ENCODE measurements at places on chromosomes 2 and 18.
A peak's percentile ranks its signal among the peaks of the same experiment; 100 is the strongest.

DNA sequence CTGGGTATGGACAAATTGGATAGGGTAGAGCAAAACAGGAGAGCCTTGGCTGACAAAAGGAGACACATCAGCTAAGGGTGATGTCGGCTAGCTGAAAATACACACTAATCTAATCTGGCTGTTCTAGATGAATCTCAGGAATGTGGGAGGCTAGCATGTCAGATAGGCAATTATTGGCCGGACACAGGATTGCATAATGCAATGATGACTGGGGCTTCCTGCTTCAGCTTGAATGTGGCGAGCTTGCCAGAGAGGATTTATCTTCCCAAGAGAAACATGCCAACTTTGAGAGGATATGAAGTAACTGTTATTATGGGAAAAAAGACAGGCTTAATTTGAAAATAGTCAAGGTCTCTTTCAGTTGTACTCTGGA is 102.4 kb downstream of the TRIB2 start:
- peak; percentile 40 for DNase-seq

- no peak for DNase-seq
Measured at GRCh38 chr2:199775267-199775666, 75.7 kb downstream of the FTCDNL1 start.

DNA sequence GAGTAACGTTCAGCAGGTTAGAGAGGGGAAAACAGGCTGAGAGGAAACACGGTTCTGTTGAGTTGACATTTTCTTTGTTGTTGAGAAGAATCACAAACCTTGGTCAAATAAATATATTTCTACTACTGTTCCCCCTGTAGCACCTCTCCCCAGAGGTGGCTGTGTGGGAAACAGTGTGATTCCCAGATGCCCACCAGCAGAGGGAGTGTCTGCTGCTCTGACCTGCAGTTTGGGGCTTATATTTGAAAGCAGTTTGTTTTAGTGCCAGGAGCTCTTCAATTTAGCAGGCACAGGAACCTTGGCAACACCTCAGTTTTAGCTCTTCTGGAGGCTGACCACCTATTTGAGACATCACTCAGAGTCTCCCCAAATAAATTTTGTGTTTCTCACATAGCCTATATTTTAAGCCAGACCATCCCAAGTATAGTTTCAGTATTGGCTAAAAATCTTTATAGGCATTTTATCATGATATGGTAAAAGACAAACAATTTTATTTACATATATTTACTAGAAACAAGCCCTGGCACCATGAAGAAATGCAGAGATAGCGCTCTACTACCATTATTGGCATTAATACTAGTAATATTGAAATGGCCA is 75.7 kb downstream of the PIK3C3 start:
- DNase-seq: no peak

GRCh38 chr18:51196118-51196810 is 1.2 kb downstream of the MEX3C start:
- no peak for DNase-seq

DNA sequence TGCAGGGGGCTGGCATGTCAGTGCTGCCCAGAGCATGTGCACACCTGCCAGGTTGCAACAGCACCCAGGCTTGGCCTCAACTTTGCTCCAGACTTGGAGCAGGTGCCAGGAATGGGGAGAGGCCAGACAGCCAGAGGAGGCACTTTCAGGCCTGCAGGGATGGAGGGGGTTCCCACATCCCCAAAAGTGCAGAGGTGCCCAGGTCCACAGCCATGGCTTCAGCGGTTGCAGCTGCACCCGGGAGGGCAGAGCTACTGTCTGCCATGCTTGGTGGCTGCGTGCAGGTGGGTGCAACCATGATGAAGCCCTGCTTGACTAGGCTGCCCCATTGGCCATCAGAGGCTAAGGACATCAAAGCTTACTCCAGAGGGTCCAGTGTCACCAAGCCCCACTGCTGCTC is 196.8 kb upstream of the VRK2 start:
- no peak for DNase-seq

DNA sequence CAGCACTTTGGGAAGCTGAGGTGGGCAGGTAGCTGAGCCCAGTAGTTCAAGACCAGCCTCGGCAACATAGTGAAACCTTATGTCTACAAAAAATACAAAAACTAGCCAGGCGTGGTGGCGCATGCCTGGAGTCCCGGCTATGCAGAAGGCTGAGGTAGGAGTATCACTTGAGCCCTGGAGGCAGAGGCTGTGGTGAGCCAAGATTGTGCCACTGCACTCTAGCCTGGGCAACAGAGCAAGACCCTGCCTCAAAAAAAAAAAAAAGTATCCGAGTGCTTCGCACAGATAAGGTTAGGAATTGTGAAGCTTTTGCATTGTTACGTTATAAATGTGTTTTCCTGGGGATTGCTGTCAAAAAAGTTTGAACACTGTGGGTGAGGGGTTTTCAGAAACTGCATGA is 4.1 kb downstream of the CTDSP1 start:
- no peak for DNase-seq

GRCh38 chr2:32750880-32751279 is 123.0 kb downstream of the TTC27 start:
- no peak for DNase-seq

DNA sequence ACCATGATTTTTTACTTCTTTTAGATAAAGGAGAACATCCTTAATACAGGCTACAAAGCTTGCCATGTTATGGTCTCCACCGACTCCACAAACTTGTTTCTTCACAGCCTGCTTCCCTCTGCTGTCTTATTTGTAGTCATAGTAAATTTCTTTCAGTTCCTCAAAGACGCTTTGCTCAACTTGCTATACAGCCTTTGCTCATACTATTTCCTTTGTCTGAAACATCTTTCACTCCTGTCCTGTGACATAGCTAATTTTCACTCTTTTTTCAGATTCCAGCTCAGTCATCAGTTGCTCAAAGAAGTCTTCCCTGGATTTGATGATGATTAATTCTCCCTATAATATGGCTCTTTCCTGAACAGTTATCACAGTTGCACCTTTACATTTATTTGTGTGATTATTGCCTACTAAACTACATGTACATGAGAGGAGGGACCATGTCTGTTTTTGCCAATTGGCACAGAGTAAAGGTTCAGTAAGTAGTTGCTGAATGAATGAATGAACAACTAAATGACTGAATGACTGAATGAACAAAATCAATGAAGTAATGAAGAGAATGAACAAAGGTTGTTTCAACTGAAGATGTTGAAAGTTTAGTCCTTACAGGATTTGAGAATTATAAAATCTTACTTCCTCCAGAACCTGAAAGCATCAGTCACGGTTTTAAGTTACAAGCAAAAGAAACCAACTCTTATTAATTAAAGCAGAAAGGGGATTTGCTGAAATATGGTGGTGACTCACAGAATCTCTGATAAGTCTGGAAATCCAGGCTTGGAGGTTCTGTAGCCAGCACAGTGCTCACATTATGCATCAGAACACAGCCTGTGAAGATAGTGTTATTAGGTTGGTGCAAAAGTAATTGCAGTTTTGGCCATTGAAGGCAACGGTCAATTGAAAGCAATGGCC is 186.4 kb upstream of the FAM98A start:
- DNase-seq: no peak

DNA sequence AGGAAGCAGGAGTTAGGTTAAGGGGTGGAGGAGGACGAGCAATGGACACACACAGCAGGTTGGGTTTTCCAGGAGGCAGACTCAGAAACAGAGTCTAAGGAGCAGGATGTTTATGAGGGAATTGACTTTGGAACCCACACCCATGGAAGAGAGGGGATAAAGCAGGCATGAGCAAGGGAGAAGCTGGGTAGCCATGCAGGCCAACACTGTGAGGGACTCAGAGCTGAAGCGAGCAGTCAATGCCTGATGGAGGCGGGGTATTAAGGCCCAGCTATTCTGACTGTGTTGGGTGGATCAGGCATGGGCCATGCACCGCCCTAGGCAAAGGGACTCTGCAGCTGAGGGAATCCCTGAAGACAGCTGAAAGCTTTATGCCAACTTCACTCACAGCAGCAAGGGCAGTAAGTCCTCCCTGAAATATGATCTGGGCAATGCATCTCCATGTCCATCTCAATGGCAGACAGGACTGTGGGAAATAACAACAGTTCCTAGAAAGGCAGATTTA is 37.6 kb downstream of the TEX51 start:
- DNase-seq: no peak

DNA sequence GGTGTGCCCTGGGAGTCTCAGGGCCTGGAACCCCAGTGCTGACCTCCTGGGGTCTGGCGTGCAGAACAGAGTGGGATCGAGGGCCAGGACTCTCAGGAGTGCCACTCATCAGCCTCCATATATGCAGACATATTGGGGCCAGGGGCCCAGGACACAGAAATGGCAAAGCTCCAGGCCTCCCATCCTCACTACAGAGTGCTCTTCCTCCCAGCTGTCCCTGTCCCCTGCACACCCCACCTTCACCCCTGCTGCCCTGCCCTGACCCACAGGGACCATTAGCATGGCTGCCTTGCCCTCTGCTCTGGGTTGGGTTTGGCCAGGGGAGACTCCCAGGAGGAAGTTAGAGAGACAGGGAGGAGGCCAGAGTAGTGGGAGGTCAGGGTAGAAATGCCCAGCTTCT is 2.8 kb downstream of the TEX51 start:
- no peak for DNase-seq

DNA sequence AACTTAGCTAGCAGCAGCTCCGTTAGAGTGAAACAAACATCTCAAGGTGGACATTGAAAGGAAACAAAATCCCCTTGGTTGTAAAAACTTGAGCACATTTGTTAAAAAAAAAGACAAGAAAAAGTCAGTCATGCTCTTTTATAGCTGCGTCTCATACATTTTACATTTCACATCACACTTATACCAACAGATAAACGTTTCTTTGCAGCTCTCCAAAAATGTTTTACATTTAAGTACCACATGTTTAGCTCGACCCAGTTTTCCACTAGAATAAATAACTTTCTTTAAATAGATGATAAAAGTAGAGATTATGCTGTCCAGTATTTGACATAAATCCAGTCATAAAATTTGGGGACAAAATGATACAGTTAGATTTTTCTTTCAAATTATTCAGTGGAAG is 297.0 kb upstream of the ST6GAL2 start:
- DNase-seq: no peak

DNA sequence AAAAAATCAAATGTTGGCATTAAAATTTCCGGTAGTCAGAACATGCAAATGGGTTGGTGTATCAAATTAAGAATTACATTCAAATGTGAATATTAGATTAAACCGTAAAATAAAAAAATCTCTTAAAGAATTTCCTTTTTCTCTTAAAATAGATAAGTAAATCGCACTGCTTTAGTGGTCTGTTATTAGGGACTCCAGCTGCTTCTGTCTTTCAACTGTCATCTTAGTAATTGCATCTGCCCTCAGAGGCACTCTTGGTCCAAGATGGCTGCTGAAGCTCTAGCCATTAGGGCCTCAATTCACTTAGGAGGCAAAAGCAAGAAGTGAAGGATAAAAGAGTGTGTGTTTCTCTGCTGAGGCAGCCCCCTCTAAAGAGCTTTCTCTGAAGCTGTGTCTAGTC is 132.4 kb downstream of the MGAT5 start:
- DNase-seq: no peak

DNA sequence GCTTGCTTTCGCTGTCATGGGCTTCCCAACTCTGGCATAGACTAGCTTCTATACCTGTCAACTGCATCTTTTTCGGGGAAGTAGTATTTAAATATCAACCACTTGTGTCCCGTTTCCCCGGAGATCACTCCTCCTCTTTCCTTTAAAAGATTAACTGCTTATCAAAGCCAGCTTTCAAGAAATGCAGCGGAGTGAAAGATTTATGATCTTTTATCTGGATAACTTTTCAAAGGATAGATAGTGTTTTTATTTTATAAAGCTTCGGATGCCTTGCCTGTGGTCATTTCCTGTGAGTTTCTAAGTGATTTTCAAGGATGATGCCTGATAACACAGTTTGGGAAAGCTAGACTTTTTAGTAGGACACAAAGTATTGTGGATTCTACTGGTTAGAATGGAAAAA is 2.9 kb upstream of the IGFBP5 start:
- DNase-seq: no peak

- DNase-seq: no peak
Measured at GRCh38 chr2:231113489-231113888, 11.4 kb downstream of the HTR2B start.

- peak; percentile 29 for DNase-seq
Measured at GRCh38 chr2:240437861-240438809, 2.7 kb downstream of the GPC1 start.

DNA sequence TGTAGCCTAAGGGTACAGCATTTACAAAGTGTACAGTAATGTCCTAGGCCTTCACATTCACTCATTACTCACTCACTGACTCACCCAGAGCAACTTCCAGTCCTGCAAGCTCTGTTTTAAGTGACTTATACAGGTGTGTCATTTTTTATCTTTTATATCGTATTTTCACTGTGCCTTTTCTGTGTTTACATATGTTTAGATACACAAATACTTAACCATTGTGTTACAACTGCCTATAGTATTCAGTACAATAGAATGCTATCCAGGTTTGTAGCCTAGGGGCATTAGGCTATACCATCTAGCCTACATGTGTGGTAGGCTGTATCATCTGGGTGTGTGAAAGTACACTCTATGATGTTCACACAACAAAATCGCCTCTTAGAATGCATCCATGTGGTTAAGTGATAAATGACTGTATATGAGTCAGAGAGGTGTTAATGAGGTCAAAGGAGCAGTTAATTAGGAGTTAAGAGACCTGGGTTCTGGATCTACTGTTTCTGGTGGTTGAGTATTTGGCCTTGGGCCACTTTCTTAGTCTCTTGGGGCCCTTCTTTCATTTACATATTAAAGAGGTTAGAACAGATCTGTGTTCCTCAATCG is 149.1 kb downstream of the GREB1L start:
- no peak for DNase-seq

GRCh38 chr2:134244587-134244986 is 9.3 kb upstream of the MGAT5 start:
- DNase-seq: no peak

GRCh38 chr2:234025891-234026401 is 24.6 kb upstream of the SPP2 start:
- DNase-seq: no peak

DNA sequence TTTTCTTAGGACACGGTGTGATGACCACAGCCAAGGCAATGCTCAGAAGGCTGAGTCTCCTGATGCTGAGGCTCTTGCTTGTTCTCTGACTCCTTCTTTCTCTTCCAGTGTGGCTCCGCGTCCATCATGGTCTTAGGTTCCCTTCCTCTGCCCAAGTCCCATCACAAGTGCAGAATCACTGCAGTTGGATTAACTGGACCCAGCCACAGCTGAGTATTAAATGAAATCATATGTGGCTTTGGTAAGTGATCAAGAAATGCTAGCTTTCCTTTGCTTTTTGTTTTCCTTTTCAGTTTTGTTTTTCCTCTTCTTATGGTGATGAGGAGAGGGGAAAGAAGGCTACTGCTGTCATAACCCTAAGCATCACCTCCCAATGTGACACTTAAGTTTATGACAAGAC is 375.8 kb downstream of the INSIG2 start:
- DNase-seq: no peak

DNA sequence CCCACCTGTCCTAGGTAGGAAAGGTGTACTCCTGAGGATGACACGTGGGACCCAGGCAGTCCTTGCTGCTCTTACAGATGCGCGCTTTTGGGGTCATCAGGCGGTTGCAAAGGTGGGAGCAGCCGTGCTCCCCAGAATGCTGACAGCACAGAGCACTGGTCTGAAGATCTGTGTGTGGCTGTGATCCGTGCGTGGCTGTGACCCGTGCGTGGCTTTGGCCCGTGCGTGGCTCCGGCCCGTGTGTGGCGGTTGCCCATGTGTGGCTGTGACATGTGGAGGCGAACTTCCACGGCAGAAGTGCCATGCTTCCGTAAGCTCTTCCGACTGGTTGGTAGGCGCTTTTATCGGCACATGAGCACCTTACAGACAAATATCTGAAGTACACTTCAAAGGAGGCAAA is 270.0 kb downstream of the AGAP1 start:
- DNase-seq: no peak

Data from GOT3 (cell line).